ENCODE measurements at places on chromosomes 7 and 10. TPM values are rescaled to one million over a fixed set of nuclear protein-coding genes. Genes with fewer than 3 reads are reported as not detected.

SEC23IP gene
- 54.5 TPM for total RNA-seq

MKI67 gene
- total RNA-seq = 5.3 TPM

GDF10 gene
- not detected for total RNA-seq

C7orf33 gene
- total RNA-seq = not detected

PNLIPRP3 gene
- not detected for total RNA-seq

DNA sequence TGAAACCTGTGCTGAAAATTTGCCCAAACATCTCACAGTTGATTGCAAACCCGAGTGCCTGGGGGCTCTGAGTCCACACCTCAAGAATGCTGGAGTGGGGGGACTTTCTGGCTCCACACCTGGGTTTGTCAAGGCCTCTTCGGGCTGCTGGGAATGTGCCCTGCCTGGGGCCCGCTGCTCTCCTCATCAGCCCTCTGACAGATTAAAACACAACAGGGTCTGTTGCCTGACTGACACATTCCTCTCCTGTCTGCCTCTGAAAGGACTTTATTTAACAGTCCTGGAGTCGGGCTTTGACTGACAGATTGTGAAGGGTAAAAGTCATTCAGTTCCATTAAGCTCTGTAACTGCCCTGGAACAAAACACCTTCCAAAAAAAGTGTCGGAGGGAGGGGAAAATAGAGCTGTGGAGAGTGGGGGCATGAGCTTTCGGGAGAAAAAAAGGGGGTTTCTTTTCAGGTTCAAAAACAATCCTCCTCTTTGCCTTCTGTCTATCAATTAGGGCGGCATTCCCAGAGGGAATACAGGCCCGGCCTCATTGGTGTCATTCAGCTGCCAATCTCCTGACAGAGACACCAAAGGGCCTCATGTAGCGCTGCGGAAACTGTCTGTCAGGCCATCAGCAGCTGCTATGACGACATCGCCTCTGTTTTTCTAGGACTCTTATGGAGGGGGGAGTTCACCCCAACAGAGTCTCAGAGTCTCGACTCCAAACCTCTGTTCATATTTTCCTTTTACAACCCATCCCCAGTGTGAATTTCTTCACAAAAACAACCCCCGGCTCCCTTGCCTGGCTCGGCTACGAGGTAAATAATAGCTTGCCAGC is 398.8 kb upstream of the NFE2L3 start:
- H3K27ac ChIP-seq = no peak overlapping the region
- H3K4me3 ChIP-seq = no peak overlapping the region
- no peaks in the 10 kb centered on the region for H3K4me1 ChIP-seq
- H3K27me3 ChIP-seq = no peaks in the 10 kb centered on the region

DNA sequence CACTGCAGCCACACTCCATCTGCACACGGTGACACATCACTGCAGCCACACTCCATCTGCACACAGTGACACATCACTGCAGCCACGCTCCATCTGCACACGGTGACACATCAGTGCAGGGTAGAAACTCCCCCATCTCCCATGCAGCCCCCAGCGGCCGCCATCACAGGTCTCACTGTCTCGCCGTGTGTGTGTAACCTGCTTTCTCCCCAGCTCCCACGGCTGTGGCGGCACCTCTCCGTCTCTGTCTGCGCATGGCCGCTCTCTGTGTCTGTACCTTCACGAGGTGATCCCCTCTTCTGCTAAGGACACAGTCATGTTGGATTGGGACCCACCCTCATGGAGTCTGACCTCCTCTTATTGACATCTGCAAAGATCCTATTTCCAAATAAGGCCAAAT is 527.4 kb downstream of the PTPRN2 start:
- no peaks in the 10 kb centered on the region for H3K4me1 ChIP-seq
- H3K27ac ChIP-seq = no peak overlapping the region
- no peak for DNase-seq
- H3K27me3 ChIP-seq = no peaks in the 10 kb centered on the region

DNA sequence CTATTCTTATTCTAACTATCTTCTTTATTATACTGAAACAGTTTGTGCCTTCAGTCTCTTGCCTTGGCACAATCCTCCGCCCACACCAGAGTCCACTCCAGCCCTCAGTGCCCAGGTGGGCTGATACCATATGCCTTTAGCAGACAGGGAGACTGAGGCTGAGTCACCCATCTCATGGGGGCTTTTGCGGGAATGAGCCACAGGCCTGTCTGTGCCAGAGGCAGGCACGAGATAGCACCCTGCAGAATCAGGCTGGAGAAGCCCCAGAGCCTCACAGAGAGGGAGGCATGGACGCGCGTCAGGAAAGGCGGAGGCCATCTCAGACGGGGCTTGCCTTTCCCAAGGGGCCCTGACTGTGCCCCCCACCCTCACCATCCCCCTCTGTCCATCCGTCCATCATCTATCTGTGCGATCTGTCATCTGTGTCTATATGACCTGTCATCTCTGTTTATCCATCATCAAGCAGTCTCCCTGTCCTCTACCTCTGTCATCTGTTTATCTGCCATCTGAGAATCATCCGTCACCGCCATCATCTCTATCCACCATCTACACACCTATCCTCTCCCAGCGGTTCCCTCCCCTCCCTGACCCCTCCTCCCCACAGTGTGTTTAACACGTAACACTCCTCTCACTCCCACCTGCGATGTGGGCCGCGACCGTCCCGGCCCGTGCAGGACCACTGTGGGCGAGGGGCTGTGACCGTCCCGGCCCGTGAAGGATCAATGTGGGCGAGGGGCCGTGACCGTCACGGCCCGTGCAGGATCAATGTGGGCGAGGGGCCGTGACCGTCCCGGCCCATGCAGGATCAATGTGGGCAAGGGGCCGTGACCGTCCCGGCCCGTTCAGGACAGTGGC is 7.3 kb upstream of the ADAP1 start:
- H3K27me3 ChIP-seq = peaks cover 6% of the 10 kb centered on the region
- peaks cover 3% of the 10 kb centered on the region for H3K36me3 ChIP-seq
- peaks cover 49% of the 10 kb centered on the region for H3K4me1 ChIP-seq
- no peak overlapping the region for H3K27ac ChIP-seq

DNA sequence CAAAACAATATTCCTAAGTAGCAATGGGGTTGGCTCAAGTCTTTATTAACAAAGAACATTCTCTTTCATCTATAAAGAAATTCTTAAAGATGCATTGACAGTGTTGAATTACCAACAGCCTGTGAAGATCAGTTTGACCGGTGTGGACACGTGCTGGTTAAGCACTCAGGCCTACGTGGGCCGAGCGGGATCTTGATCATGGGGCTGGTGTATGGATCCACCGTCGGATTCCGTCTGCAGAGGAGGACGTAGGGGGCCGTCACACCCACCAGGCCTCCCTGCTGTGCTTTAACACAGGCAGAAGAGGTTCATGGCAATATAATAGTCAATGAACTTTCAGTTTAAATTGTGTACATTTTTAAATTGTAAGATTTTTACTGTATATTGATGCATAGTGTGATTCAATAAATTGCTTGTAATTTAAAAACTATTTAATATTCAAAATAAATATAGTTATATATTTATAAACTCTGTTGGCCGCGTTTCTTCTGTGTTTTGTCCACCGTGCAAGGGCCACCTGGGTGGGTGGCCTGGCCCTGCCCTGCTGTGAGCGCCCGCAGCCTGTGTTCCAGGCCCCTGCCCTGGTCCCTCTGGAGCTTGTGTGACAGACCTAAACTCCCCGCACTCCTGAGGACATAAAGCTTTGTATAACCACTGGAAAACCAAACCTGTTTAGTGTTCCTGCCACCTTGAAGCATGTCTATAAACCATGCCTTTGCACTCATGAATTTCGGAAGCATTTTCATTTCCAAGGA is 1.9 kb upstream of the BHLHA15 start:
- peaks cover 10% of the 10 kb centered on the region for H3K4me1 ChIP-seq
- DNase-seq = no peak
- H3K36me3 ChIP-seq = peaks cover 14% of the 10 kb centered on the region
- no peak overlapping the region for H3K4me3 ChIP-seq
- peaks cover 6% of the 10 kb centered on the region for H3K27me3 ChIP-seq

DNA sequence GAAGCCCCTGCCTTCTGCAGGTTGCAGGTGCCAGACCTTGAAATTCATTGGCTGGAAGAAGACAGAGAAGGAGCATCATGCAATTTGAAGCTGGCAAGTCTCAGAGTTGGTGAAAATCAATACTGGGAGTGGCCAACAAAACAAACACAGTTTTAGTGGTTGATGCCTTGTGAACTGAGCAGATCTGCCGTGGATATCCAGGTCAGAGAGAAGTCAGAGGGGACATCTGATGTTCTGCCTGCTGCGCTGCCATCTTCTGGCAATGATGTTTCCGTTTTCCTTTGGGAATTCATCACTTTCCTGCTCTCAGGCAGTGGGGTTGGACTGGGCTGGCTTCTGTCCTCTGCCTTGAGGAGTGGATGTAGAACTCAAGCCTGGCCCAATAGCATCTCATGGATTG is 132.0 kb downstream of the RPS24 start:
- H3K27ac ChIP-seq = no peak overlapping the region
- no peaks in the 10 kb centered on the region for H3K36me3 ChIP-seq
- DNase-seq = no peak
- no peak overlapping the region for H3K4me3 ChIP-seq
- H3K27me3 ChIP-seq = no peaks in the 10 kb centered on the region
- no peaks in the 10 kb centered on the region for H3K4me1 ChIP-seq

DNA sequence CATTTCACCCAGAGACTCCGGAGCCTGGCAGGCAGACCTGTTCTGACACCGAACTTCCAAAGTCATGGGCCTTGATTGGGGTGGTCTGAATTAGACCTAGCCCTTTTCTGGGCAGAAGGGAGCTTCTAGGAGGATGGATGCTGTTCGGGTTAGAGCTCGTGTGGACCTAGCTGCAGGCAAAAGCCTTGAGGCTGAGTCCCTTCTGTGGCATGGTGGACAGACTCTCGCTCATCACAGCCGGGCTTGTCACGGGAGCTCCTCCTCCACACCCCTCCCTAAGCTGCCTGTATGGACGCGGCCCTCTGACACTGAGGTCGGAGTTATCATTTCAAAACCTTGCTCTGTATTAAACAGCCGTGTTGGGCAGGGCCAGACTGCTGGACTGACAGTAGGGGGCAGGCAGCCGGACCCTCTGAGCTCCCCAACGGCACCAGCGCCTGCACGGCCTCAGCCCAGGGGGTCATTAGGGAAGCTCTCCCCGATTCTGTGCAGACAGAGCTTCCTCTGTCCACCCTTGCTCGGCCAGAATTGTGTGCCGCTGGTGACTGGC is 2.2 kb downstream of the IRF5 start:
- no peak for DNase-seq
- peak overlapping the region; percentile 29 for H3K4me3 ChIP-seq
- H3K36me3 ChIP-seq = no peaks in the 10 kb centered on the region
- H3K4me1 ChIP-seq = peaks cover 43% of the 10 kb centered on the region
- H3K27ac ChIP-seq = peak overlapping the region; percentile 79

GRCh38 chr7:140070546-140070945 is 7.8 kb upstream of the PARP12 start:
- no peak overlapping the region for H3K27ac ChIP-seq
- DNase-seq = no peak
- no peaks in the 10 kb centered on the region for H3K27me3 ChIP-seq

DNA sequence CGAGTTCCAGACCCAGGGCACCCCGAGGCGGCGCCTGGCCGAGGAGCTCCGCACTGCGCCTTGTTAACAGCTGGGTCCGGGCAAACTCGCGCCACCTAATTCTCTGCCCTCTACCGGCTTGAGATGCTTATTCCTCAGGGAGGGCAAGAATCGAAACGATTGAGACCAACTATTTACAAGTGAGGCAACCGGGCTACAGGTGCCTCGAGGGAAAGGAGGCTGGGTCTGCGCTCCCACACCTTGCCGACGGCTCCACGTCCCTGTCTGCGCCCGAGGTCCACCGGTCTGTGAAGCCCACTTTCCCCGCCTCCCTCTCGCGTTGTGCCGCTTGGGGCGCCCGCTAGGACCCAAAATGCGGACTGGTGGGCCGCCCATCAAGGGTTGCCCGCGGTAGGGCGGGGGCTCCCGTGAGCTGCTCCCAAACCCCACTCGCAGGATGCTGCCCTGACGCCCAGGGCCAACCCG is 527 bp downstream of the AKR1B1 start:
- H3K27ac ChIP-seq = peak overlapping the region; percentile 72
- H3K27me3 ChIP-seq = no peaks in the 10 kb centered on the region

DNA sequence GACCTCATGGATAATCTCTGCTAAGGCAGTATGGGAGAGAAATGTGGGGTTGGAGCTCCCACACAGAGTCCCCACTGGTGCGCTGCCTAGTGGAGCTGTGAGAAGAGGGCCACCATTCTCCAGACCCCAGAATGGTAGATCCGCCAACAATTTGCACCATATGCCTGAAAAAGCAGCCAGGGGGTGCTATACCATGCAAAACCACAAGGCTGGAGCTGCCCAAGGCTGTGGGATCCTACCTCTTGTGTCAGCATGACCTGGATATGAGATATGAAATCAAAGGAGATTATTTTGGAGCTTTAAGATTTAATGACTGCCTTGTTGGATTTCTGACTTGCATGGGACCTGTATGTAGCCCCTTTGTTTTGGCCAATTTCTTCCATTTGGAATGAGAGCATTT is 27.0 kb upstream of the SAMD9L start:
- H3K36me3 ChIP-seq = no peaks in the 10 kb centered on the region
- no peak overlapping the region for H3K4me3 ChIP-seq
- no peaks in the 10 kb centered on the region for H3K4me1 ChIP-seq
- H3K27me3 ChIP-seq = no peaks in the 10 kb centered on the region
- DNase-seq = no peak

GRCh38 chr7:158080899-158081445 is 506.7 kb downstream of the PTPRN2 start:
- H3K36me3 ChIP-seq = no peaks in the 10 kb centered on the region
- no peak overlapping the region for H3K4me3 ChIP-seq
- no peak overlapping the region for H3K27ac ChIP-seq
- DNase-seq = no peak
- no peaks in the 10 kb centered on the region for H3K27me3 ChIP-seq

- H3K36me3 ChIP-seq = no peaks in the 10 kb centered on the region
- H3K4me3 ChIP-seq = no peak overlapping the region
- no peak overlapping the region for H3K27ac ChIP-seq
- no peaks in the 10 kb centered on the region for H3K4me1 ChIP-seq
- no peaks in the 10 kb centered on the region for H3K27me3 ChIP-seq
Measured at GRCh38 chr10:95388109-95388471, 97.3 kb upstream of the PDLIM1 start.

GRCh38 chr10:84204610-84205009 is 10.3 kb downstream of the CDHR1 start:
- H3K4me3 ChIP-seq = no peak overlapping the region
- no peaks in the 10 kb centered on the region for H3K27me3 ChIP-seq
- no peak for DNase-seq

- H3K27me3 ChIP-seq = no peaks in the 10 kb centered on the region
- no peaks in the 10 kb centered on the region for H3K36me3 ChIP-seq
- H3K27ac ChIP-seq = no peak overlapping the region
- H3K4me3 ChIP-seq = no peak overlapping the region
- no peaks in the 10 kb centered on the region for H3K4me1 ChIP-seq
Measured at GRCh38 chr7:13336227-13336626, 648.8 kb downstream of the ARL4A start.

Data from natural killer cell (primary cell).